WTC11 (cell line): ENCODE measurements at places on chromosomes 6 and 20.
A peak's percentile ranks its signal among the peaks of the same experiment; 100 is the strongest.

GRCh38 chr6:145801021-145801420, 13.6 kb downstream of the FBXO30 start:
- DNase-seq = no peak

DNA sequence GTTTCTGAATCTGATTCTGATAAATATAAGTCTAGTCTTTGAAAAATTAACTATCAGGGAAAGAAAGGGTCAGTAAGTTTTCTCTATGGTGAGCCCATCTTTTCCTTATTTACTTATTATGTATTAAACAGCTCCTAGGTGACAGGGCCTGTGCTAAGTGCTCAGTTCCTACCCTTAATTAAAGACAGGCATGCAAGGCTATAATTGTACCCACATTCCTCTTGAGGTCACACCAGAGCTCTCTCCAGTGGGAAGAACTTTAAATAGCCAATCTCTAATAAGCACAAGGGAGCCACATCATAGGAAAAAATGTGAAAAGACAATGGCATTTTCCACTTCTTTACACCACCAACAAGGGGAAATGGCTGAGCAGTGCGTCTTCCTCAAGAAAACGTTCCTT, 421.8 kb upstream of the SLC35B3 start:
- no peak for DNase-seq

- DNase-seq = no peak
These were observed 235.4 kb downstream of the CDC5L start for GRCh38 chr6:44622956-44623355.

- DNase-seq = no peak
These were observed 36.9 kb downstream of the ARHGAP18 start for GRCh38 chr6:129672881-129673631.

DNA sequence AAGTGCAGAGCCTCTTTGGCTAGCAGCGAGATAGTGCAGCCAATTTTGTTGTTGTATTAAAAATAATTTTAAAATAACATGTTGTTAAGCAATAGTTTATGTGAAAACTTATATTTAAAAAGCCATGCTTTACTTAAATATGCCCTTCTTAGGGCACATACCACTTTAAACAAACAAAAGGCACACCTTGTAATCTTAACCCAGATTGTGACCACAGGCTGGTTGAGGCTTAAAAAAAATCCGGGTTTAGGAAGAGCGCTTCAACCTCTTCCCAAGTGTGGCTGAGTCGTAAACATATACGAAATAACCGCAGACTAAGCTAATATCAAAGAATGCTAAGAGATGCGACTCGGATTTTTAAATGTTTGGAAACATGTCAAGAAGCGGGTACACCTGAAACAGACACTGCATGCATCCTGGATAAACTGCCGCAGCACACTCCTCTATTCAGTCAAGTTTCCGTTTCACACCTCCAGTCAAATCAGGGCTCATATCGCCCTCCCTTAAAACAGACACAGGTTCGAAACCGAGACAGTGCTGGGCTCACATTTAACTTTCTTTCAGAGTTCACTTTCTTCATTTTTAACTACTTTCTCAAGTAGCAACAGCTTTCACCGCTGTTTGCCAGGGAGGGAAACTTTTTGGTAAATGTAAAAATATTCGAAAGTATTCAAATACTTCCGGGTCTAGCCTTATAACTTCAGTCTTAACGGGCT, 1.5 kb downstream of the DEK start:
- no peak for DNase-seq

GRCh38 chr6:15586503-15586902, 76.3 kb downstream of the DTNBP1 start:
- DNase-seq = no peak

DNA sequence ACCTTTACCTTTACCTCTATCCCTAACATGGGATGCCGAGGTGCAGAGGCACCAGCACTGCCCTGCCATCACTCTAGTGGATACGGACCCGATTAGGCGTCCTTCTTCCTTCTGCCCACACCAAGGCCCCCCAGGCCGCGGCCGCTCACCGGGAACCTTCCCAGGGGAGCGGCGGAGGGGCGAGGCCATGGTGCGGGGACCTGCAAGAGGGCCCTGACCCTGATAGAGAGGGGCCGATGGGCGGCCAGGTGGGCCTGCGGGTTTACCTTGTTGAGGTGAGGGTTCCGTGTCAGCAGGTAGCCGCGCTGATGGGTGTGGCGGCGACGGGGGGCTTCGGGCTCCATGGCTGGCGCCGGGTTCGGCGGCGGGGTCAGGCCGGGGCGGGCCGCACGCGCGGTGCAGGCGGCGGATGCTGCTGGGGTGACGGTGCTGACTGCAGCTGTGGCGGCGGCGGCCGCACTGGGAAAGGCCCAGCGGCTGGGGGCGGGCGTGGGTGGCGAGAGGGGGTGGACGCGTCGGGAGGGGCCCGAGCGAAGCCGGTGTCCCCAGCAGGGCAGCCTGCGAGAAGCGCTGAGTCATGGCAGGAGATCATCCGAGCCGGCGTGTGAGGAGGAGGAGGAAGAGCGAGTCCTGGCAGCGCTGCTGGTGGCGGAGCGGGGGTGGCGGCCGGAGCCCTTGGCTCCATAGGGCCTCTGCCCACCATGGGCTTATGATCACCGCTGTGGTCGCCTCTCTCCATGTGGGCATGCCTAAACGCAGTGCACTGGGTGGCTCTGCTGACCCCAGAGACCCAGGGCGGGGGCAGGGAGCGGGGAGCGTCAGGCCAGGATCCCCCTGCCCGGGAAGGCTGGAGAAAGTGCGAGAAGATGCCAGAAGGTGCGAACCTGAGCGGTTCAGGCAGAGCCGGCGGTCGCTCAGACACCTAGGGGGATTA, at the start of gene ME1:
TSS of gene ME1 (minus strand) at position 441 of the 934 bp plus-strand sequence. CDS start at position 344, 97 bp downstream.
- peak; percentile 67 for DNase-seq

DNA sequence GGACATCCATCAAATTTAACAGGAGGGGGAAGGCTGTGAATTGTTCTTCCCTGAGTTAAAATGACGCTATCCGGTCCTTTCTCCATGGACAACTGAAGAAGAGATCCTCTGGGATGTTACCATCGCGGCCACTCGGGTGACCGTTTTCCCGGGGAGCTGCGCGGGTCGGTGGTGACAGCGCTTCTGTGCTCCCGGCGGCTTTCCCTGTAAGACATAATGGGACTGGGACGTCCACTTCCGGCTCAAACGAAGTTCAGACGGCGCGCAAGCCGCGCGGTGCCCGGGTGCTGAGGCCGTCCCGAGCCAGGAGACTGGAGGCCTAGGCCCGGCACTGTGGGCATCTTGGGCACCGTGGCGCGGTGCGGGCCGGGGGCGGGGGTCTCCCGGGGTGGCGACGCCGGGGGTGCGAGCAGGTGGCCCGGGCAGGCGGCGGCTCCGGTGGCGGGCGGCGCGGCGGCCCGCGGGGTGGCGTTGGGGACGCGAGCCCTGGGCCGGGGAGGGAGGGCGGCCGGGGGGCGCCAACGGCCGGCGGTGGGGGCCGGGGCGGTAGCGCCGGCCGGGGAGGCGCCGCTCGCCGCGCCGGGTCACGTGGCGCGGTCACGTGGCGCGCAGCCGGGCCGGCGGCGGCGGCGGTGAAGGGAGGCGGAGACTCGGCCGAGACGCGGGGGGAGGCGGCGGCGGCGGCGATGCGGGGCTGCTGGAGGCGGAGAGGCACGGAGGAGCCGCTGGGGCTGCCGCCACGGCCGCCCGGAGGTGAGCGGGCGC, 63.6 kb downstream of the GTF2H5 start:
- DNase-seq = peak; percentile 71

GRCh38 chr6:25576919-25577318, 75.1 kb upstream of the SCGN start:
- DNase-seq = no peak

- peak; percentile 88 for DNase-seq
These were observed 32.1 kb upstream of the NR2E1 start for GRCh38 chr6:108133594-108134179.

DNA sequence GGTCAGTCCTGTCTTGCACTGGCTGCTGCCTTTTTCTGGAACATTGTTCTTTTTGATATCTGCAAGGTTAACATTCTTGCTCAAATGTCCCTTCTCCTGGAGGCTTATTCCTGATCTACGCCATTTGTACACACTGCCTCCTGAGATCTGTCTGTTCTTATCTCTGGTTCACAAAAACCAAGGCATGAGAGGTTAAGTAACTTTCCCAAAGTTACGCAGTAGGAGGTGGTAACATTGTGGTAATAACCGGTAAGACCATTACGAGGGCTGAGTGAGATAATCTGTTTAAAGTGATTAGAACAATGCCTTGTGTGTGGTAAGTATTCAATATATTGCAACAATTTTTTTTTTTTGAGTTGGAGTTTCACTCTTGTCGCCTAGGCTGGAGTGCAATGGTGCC, 132.1 kb downstream of the FNDC1 start:
- no peak for DNase-seq

DNA sequence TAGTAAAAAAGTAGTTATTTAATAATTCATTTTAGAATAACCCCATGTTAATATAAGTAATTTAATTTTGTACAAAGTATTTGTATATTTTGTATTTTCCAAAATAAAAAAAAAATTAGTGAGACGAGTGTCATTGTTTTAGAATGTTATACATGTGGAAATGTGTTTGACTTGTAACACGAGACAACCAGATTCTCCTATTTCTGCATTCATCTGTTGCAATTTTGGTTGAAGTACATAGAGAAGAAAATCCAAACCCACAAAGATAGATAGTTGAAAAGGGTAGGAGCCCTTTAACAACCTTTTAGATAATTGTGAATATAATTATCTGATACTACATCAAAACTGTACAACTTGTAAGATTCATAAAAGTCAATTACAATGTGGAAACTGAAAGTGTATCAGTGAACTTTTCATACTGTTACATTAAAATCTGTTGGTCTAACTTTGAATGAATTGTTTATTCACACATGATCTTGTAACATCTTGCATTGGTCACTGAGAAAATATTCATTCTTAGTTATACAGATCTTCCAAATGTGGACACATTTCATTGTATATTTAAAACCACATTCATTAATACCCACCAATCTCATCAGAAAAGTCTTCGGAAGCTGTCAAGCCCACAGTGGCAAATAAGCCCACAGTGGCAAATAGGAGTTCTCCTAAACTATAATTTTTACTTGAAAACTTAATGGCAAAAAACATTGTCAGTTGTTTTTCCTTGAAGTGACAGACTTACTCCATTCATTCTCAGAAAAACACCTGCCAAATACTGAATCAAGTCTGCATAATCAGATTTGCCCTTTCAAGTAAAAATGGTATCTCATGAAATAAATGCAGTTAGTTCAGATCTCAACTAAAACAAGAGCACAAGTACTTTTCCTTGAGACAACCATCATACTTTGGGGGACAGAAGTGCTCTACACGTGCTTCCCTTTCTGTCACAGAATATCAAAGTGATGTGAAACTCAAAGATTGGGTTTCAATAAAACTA, 52.8 kb downstream of the FKBP5 start:
- DNase-seq = no peak

- DNase-seq = no peak
These were observed 9.0 kb downstream of the COL21A1 start for GRCh38 chr6:56238352-56238751.

DNA sequence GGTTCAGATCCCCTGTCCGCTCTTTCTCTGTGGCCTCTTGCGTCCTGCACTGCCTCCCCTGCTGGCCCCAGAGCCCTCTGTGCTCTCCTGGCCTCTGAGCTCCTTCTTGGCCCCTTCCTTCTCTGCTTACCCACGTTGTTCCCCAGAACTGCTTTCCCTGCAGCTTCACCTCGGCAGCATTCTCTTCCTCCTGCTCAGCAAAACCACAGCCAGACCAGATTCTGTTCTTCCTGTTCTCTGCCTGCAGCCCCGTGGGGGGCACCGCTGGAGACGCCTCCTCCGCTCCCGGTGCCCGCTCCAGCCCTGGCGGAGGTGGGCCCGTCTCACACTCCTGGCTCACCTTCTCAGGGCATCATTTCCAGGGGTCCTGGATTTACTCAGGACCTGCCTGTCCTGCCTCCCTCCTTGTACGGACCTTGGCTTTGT, 59.7 kb downstream of the TCP11 start:
- DNase-seq = no peak

GRCh38 chr6:137768935-137769334, 98.1 kb upstream of the TNFAIP3 start:
- DNase-seq = no peak

DNA sequence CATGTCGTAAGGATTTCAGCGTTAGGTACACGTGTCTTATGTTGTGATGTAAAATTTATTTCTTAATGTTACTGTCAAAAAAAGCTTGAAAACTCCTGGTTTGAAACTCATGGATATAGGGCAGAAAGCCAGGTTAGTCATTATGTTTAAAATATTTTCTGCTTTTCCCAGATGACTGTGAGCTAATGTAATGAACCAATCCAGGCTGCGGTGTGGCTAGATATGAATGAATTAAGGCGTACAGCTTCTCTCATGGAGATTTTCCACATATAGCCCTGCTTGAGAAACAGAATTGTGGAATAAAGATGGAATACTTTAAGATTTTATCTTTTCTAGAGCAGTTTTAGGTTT, 80.3 kb upstream of the STMND1 start:
- no peak for DNase-seq

DNA sequence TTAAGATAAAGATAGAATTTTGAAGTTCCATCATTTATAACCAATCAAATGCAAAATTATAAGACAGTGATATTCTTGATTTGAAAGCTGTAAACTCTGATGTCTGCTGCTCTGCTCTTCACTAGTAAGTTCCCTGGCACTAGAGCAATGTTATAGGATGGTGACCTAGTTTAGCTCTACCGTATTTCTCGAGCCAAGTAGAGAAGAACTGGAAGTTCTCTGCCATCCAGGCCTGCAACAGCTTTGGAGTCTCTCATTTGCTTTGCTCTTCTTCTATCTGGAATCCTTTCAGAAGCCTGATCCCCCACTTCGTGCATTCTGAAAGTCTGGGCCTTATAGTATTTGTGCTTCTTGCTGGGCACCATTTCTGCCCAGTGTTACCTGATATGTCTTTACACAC, 100.3 kb downstream of the PLCB1 start:
- DNase-seq = no peak

GRCh38 chr20:25319241-25320034, 71.2 kb downstream of the ABHD12 start:
- DNase-seq = no peak

DNA sequence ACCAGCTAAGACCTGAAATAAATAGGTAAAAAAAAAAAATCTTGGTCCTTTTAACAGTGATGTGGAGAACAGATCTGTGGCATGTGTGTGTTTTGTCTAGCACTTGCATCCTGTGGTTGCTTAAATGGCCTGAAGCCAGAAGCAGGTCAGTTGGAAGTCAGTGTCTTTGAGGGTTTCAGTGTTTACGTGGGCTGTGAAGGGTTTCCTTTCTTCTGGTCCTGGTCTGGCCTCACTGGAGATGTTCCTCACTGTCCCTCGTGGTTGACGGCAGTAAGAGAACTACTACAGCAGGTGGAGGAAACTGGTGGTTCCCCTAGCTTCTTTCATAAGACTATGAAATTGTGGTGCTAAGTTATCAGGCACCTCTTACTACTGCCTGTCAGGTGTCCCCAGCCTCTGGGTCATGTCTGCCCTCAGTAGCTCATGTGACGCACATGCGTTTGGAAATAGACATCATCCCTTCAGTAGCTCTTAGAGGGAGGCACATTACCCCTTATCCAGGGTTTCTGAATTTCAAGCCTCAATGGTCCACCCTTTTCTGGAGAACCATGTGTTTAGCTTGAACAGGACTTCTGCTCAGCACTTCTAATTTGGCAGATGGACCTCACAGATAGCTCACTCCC, 59.4 kb upstream of the SCP2D1 start:
- no peak for DNase-seq
